ENCODE measurements at places on chromosomes 12 and 14.

DNA sequence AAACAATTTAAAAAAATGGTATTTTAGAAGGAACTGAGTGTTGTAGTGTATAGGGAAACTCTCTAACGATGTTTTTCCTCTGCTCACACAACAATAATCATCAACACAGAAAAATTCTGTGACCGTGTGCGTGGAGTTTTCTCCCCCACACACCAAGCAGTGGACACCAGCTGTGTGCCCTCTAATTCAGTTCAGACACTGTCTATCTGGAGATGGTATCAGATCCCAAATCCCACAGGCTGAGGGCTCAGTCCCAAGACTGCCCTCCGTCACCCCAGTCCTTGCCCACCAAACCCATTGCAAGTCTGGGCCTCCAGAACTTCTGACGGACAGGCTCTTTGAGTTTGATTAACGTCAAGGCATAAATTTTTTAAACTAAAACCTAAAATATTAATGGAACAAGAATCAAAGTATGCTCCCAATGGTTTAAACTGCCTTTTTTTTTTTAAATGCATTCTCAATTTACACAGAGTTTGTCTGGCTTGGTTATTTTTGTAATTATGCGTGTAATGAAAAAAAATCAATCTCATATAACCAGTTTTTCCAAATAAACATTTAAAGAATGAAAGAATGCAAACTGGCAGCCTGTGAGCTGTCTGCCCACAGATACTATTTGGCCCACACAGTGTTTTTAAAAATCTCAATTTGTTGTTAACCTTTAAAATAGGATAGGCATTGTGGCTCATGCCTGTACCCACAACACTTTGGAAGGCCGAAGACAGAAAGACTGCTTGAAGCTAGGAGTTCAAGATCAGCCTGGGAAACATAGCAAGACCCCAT is 19.2 kb downstream of the BLTP3B start:
- DNase-seq, result no peak

- no peak for DNase-seq
These were observed 59.5 kb downstream of the ETNK1 start for GRCh38 chr12:22684140-22685118.

GRCh38 chr14:53855574-53855973 is 101.1 kb downstream of the BMP4 start:
- no peak for DNase-seq

DNA sequence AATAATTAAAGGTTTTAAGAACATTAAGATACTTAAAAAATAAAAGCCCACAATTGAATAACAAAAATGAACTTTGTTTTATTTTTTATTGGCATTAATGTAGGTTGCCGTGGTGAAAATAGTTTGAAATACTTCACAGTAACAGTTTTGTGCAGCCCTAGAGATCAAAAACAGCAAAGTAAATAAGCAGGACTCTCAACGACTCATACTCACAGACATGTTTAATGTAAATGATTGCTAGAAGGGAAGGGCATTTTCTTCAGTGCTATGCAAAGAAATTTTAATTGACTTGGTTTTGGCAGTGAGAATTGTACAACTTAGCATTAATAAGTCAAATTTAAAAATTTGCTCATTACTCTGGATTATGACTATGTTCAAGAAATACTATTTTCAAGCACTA is 16.0 kb downstream of the TRMT5 start:
- DNase-seq, result no peak

GRCh38 chr14:64912261-64912660 is 2.0 kb upstream of the CHURC1 start:
- no peak for DNase-seq

DNA sequence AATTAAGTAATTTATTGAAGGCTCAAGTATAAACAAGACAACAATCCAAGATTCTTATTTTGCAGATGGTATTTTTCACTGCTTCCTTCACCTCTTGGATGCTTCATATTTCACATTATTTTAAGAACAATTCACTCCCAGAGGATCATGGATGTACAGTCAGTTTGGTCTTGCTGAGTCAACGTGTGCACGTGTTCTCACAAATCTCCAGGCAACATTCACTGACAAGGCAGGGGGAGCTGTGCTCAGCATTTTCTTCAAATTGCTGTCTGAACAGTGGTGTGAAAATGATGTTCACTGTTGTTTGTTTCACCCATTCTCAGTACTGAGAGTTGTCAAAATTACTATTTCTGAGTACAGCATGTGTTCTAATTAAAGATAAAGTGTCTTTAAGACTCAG is 118.3 kb upstream of the SLC38A4 start:
- no peak for DNase-seq

- no peak for DNase-seq
These were observed 47.8 kb downstream of the ADGRD1 start for GRCh38 chr12:131001493-131001892.

DNA sequence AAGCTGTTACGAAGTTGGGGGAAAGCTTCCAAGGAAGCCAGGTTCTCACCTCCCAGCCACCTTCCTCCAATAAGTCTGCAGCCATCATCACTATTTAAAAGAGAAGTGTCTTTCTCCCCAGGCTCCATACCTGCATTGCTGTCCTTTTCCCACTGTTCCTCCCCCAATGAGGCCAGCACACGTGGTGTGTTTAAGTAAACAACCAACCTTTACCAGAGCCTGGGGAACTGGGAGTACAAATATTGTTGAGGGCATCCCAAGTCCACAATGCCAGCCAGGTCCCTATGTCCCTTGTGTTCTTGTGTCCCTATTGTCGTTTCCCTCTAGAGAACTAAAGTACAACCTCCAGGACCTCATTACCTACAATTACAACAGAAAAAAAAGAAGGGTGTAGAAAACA is 49.2 kb upstream of the PNMA1 start:
- no peak for DNase-seq

DNA sequence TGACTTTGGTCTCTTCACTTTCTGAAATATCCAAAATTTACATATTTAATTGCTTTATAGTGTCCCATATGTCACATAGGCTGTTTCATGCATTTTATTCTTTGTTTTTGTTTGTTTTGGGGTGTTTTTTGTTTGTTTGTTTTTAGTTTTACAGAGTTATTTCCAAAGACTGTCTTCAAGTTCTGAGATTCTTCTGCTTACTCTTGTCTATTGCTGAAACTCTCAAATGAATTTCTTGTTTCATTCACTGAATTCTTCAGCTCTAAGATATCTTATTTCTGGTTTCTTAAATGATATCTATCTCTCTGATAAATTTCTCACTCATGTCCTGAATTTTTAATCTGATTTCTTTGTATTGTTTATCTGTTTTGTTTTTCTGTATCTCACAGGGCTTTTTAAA is 412.0 kb upstream of the ATP2B1 start:
- DNase-seq, result no peak

- peak; percentile 0 for DNase-seq
These were observed 219.6 kb downstream of the CCDC91 start for GRCh38 chr12:28409892-28410291.

- no peak for DNase-seq
These were observed 35.1 kb downstream of the CCDC85C start for GRCh38 chr14:99568567-99569560.

DNA sequence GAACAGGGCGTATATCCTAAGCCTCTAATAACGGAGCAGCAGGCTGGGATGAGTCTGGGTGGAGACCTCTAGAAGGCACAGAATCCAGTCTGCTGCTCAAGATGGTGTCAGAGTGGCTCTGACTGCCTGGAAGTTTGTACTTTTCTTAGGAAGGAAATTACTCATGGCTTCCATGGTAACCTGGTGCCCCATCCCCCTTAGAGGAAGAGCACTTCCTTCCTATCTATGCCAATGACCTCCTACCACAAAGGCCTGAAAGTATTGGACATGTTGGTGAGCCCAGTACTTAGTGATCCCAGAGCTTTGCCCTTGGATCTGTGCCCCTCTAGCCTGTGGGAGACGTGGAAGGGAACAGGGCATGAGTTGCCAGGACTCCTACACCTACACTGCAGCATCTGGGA is 1.5 kb downstream of the BATF start:
- DNase-seq, result no peak
